ENCODE measurements at places on chromosomes 2 and 18.

DNA sequence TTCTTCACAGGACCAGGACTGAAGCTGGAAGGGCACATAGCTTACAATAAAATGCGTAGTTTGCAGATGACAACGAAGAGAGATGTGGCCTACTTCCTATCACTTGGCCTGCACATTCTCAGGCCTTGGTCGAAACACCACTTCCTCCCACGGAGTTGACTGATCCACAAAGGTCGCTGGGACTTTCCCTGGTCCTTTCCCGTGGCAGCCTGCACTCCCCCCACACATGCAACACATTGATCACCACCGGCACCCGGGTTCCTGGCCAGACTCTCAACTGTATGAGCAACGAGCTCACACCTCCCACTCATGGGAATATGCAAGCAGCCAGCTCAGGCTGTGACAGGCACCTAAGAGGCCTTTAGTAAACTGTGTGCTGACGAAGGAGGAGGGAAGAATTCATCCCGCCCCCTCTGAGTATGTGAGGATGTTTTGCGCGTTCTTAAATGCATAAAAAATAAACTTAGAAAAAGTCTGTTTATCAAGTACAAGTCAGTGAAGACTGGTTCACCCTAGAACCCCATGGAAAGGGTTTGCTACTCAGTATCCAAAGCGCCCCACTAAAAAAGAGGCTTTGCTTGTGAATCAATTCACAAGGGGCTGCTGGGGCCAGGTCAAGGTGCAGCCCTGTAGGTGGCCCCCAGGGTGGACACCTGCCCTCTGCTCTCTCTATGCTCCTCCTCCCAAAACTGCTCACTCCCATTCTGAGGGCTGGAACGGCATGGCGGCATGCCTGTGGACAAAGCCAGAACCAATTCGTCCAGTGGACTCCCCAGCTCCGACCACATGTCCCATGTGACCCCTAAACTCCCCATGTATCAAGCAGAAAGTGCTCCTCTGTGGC, 154.3 kb downstream of the EIPR1 start:
- no peak for DNase-seq

DNA sequence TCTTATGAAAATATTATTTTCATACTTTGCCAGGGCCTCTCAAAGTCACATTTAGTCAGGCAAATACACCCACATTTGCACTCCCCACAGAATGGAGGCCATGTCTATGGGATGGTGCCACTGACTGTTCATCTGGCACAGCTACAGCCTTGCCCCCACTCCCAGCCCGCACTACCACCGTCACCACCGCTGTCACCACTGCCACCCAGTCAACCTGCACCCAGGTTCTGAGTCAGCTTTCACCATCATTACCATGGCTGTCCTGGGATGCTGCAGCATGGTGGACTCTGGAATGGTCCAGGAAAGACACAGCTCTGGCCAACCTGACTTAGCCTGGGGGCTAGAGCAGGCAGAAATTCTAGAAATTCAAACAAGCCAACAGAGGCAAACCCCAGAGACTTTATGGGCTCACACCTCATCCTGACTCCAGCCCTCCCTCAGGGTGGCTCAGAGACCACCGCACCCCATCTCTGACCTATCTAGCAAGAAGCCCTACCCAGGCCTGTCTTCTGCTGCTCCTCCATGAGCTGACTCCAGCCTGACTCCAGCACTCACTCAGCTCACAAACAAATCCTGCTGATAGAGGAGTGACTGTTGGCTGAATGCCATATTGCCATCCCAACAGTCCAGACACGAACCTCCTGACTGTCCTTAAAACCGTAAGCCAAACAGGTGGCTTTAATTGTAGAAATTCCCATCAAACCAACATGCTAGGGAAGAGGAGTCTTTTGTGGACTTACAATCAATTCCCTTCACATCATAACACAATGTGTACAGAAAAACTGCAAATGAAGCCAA, 28.0 kb downstream of the DNER start:
- DNase-seq: no peak

DNA sequence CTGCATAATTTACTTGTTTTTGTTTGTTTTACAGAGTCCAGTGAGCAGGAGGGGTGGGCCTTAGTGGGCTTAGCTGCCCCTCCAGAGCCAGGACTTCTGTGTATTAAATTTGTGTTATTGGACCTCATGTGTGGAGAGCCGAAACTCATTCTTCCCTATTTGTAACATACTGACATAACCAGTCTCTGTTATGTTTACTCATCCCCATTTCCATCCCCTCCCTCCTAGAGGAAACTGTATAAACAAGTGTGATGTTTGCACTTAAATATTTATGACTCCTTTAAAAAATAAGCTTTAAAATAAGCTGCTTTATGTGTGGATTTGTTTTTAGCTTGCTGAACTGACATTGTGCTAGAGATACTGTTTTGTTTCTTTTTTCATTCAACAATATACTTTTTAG, 13.8 kb downstream of the ZNF512 start:
- DNase-seq: no peak

DNA sequence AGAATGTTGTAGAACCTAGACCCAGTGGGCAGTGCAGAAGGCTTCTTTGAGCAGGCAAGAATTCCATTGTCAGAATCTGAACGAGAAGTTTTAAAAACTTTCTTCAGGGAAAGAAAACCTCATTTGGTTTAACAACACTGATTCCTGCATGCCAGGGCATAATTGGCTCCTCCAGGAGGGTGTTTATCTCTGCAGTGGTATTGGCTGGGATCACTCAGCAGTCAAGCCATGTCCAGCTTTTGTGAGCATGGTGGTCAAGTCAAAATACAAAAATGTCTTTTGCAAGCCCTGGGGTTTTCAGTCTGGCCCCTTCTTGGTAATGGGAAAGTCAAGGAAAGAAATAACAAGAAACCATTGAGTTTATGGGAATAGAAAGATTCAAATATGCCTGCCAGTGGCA, 28.3 kb downstream of the FHOD3 start:
- DNase-seq: no peak

GRCh38 chr2:181138816-181139215, 158.4 kb downstream of the UBE2E3 start:
- DNase-seq: no peak

- DNase-seq: no peak
Measured at GRCh38 chr18:11279461-11279860, 130.1 kb upstream of the PIEZO2 start.

GRCh38 chr2:241560883-241561474, 2.4 kb downstream of the BOK start:
- no peak for DNase-seq

DNA sequence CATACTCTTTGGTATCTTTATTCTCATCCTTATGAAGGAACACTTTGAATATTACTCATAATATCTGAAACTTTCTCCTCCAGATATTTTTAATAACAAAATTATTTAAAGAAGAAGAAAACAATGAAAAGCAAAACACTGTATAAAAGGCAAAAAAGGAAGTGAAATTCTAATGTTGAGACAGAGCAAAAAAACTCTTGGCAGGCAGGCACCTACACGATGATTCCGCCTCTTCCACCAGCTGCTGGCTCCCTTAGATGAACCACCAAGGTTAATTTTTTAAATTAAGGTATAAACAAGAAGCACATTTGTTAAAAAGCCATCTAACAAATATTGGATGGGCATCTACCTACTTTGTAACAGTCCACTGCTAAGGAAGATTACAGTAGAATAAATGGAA, 434.7 kb downstream of the EPHA4 start:
- no peak for DNase-seq

- DNase-seq: no peak
Measured at GRCh38 chr18:63025251-63026090, 294.1 kb downstream of the BCL2 start.

GRCh38 chr18:77133051-77133834, 660 bp upstream of the MBP start:
- no peak for DNase-seq

DNA sequence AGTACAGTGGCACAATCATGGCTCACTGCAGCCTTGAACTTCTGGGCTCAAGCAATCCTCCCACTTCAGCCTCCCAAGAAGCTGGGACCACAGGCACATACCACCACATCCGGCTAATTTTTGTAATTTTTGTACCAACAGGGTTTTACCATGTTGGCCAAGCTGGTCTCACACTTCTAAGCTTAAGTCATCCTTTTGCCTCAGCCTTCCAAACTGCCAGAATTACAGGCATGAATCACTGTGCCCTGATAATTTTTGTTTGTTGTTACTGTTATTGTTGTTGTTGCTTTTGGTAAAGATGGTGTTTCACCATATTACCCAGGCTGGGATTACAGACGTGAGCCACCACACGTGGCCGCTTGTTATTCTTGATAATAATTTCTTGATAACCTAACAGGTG, 10.5 kb upstream of the COBLL1 start:
- DNase-seq: no peak

GRCh38 chr2:108323619-108324018, 34.9 kb downstream of the SULT1C2 start:
- no peak for DNase-seq
